ENCODE measurements at places on chromosomes 16 and 17.

DNA sequence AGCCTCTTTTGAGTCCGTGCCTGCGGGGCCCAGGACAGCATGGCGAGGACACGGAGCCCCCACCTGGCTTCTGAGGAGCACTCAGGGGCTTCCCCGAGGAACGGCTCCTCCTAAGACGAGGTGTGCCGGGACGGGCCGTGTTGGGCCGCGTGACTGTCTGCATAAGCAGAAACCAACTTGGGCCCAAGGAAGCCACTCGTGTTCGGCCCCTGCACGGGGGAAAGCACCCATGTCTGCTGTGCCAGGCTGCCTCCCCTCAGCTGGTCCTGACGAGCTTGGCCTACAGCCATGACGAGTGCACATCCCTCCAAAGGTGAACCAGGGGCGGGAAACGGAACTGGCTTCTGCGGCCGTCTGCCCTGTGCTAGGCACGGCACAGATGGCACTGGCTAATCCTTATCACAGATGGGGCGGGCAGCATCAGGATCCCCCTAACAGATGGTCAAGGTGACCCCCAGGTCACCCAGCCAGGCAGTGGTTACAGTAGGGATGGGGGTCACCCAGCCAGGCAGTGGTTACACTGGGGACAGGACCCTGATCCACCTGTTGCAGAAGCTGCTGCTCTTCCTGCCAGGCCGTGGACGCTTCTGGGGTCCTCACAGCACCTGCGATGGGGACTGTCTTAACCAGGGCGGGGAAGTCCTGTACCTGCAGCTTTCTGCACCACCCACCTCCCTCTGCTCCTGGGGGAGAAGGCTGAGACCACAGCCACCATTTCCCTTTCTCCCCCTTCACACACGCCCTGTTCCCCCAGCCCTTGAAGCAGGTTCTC, 25.6 kb downstream of the MRM3 start:
- DNase-seq, result no peak

DNA sequence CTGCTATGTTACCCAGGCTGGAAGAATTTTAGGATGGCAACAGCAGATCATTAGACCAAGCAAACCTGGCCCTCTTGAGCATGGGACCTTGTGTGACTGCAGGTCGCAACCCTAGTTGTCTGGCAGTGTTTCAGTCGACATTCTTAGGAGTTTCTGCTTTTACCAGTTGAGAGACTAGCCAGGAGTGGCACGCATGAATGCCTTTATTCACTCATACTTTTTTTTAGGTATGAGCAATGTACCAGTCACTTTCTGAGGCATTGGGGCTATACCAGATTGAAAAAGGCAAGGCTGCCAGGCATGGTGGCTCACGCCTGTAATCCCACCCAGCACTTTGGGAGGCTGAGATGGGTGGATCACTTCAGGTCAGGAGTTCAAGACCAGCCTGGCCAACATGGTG, 28.2 kb upstream of the HAS3 start:
- no peak for DNase-seq

GRCh38 chr16:83541231-83541630, 266.5 kb upstream of the HSBP1 start:
- DNase-seq, result no peak

DNA sequence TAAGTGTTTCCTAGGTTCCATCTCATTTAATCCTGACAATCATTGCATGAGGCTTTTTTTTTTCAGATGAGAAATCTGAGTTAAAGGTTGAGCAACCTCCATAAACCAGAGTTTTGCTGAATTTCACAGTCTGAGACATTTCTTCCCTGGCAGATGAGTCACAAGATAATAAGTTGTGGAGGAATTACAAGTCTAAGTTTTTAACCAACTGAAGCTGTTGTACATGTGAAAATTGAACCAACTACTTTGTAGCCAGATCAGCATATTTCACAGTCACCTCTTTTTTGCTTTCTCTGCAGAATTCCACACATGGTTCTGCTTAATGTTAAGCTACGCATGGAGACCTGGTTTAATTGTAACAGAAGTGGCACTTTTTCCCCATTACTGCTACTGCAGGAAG, 765.6 kb downstream of the CDH11 start:
- no peak for DNase-seq

GRCh38 chr16:3997231-3997841, 116.8 kb upstream of the CREBBP start:
- DNase-seq, result no peak

- DNase-seq, result no peak
These were observed 116.1 kb downstream of the C16orf95 start for GRCh38 chr16:87201052-87201451.

DNA sequence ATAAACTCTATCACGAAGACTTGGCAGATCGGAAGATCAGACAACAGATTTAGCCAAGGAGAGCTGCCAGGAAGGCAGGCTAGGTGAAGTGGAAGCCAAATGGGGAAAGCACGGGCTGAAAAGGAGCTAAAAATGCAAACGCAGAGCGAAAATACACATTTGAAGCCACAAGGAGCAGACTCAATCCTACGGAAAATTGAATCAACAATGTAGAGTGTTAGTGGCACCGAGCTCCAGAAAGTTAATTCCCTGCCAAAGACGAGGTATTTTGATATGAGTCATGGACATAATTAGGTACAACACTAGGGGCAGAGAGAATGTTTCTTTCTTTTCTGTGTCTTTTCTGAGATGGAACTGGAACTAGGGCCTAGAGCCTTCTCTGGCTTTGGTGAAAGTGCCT, 20.7 kb downstream of the GSG1L start:
- DNase-seq, result no peak

- no peak for DNase-seq
These were observed 605 bp downstream of the NLRP1 start for GRCh38 chr17:5583426-5584382.

- DNase-seq, result no peak
These were observed 154.3 kb upstream of the ZFHX3 start for GRCh38 chr16:73202161-73202729.

- DNase-seq, result no peak
These were observed 166.3 kb upstream of the FOXF1 start for GRCh38 chr16:86343796-86344585.

DNA sequence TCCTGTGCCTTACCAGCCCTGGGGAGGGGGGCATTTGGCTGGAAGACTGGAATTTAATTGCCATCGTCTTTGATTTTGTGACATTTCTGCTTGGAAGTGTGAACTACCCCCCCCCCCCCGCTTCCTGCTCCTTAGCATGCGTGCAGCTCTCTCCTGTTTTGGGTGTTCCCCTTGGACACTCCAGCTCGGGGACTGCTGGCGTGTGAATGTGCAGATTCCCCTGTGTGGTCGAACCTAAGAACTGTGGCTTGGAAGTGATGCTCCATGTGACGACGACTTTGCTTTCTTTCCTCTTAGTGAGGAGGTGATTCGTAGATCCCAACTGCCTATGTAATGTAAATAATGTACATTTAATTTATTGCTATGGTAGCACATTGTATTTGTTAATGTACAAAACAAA, 26.1 kb downstream of the OR1D5 start:
- DNase-seq, result no peak

DNA sequence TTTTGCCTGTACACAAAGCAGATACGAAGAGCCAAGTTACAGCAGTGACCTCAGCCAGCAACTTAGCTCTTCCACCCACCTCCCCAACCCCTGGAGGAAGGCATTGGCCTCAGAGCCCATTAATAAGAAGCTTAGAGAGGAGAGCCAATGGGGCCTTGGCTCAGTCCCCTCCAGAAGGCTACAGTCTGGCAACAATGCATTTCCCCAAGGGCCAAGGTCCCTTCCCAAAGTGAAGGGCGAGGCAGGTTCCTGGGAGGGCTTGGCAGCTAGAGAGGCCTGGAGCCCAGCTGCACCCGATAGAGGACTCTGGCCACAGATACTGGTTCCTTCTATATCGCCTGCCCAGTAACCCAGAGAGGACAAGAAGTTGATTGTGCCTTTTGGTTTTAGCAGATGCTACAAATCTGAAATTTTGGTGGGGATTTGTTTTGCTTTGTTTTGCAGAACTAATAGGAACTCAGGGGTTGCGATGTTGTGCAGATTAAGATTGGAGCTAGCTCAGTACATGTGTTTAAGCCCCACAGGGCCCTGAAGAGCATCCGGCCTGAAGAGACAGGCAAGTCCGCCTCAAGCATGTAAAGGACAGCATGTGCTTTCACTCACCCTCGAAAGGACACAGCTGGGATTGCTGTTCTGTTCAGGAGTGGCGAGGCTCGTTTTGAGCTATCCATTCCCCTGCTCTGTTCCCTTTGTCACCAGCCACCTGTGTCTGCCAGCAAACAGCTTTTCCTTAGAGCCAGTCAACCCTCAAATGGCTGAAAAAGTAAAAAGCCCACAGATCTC, 12.0 kb upstream of the PNPO start:
- no peak for DNase-seq

- no peak for DNase-seq
These were observed 1.6 kb upstream of the SMARCD2 start for GRCh38 chr17:63843910-63844677.

GRCh38 chr17:37820313-37820994, 75.6 kb upstream of the HNF1B start:
- no peak for DNase-seq
